ENCODE measurements at places on chromosomes 12 and 14. TPM values are rescaled to one million over a fixed set of nuclear protein-coding genes. Genes with fewer than 3 reads are reported as not detected.

The RTN1 gene
- 0.39 TPM for total RNA-seq

The OTOGL gene
- 0.11 TPM for total RNA-seq

The RTL1 gene
- total RNA-seq, result not detected

The MYO1H gene
- total RNA-seq, result not detected

The SERPINA12 gene
- not detected for total RNA-seq

The LRTM2 gene
- not detected for total RNA-seq

The LRRC9 gene
- not detected for total RNA-seq

The RFLNA gene
- total RNA-seq, result 5.2 TPM

The ADAMTS20 gene
- total RNA-seq, result not detected

The ARHGAP9 gene
- 0.22 TPM for total RNA-seq

The SRRM4 gene
- not detected for total RNA-seq

The PLXNC1 gene
- 9.4 TPM for total RNA-seq

The ULK1 gene
- total RNA-seq, result 7.0 TPM

The GLTP gene
- total RNA-seq, result 73.0 TPM

The PIANP gene
- 0.11 TPM for total RNA-seq

The USP44 gene
- total RNA-seq, result 0.22 TPM

The ATF1 gene
- 34.0 TPM for total RNA-seq

The SDR9C7 gene
- not detected for total RNA-seq

The EML1 gene
- 47.8 TPM for total RNA-seq

The ARG2 gene
- 3.7 TPM for total RNA-seq

The SLC39A5 gene
- not detected for total RNA-seq

The NPFF gene
- total RNA-seq, result not detected

The CTSG gene
- not detected for total RNA-seq

The YBX3 gene
- total RNA-seq, result 168 TPM

The ITGB7 gene
- 1.3 TPM for total RNA-seq

The BICDL1 gene
- total RNA-seq, result not detected

The RPL36AL gene
- 173 TPM for total RNA-seq

The PLEKHG7 gene
- total RNA-seq, result not detected

The TAPBPL gene
- 9.9 TPM for total RNA-seq

The ASPG gene
- total RNA-seq, result 0.13 TPM

The ALDH1L2 gene
- total RNA-seq, result 60.5 TPM

The HPD gene
- 3.2 TPM for total RNA-seq

The BDKRB1 gene
- 21.7 TPM for total RNA-seq

The DLST gene
- 64.5 TPM for total RNA-seq

The PIWIL1 gene
- total RNA-seq, result not detected

The CD27 gene
- total RNA-seq, result not detected

The RNU6-8 gene
- total RNA-seq, result not detected

The INSM2 gene
- total RNA-seq, result not detected

The PLA2G1B gene
- not detected for total RNA-seq

The CRADD gene
- 17.2 TPM for total RNA-seq

The LHX5 gene
- total RNA-seq, result not detected
